Tracheal epithelial cell (primary cell): ENCODE measurements at places on chromosomes 1 and 21. TPM values are rescaled to one million over a fixed set of nuclear protein-coding genes. Genes with fewer than 3 reads are reported as not detected.

Gene VHLL
- total RNA-seq, result 0.72 TPM in 1 of 2 replicates, not detected in the other

Gene CA6
- not detected in 2 replicates for total RNA-seq

Gene LRRN2
- total RNA-seq, result not detected in 2 replicates

Gene SLC44A3
- 7.0 and 9.2 TPM in 2 replicates for total RNA-seq

Gene KISS1
- total RNA-seq, result 0.48 TPM in 1 of 2 replicates, not detected in the other

Gene ABCA4
- 0.64 and 0.72 TPM in 2 replicates for total RNA-seq

Gene S100A14
- 685 and 1,926 TPM in 2 replicates for total RNA-seq

Gene FALEC
- total RNA-seq, result not detected in 2 replicates

Gene MAN1C1
- under 0.01 and 0.64 TPM in 2 replicates for total RNA-seq

Gene SLC22A15
- 18.3 and 21.0 TPM in 2 replicates for total RNA-seq

Gene ASH1L
- total RNA-seq, result 12.0 and 21.1 TPM in 2 replicates

Gene PTPRU
- total RNA-seq, result 60.2 and 84.0 TPM in 2 replicates

Gene C21orf91
- 6.7 and 8.7 TPM in 2 replicates for total RNA-seq

Gene S1PR1
- 0.21 and 0.96 TPM in 2 replicates for total RNA-seq

Gene BRDT
- not detected in 2 replicates for total RNA-seq

Gene NPR1
- 0.48 TPM in 1 of 2 replicates, not detected in the other for total RNA-seq

Gene GBP2
- 1.3 and 22.7 TPM in 2 replicates for total RNA-seq

Gene F3
- 246 and 791 TPM in 2 replicates for total RNA-seq

Gene CD1E
- total RNA-seq, result not detected in 2 replicates

Gene KCNJ10
- total RNA-seq, result not detected in 2 replicates

Gene KDM5B
- total RNA-seq, result 94.4 and 113 TPM in 2 replicates

Gene B3GALT2
- not detected in 2 replicates for total RNA-seq

Gene CNKSR1
- total RNA-seq, result 14.7 and 23.9 TPM in 2 replicates

Gene ZNF593OS
- total RNA-seq, result not detected in 2 replicates

Gene CYP4Z1
- total RNA-seq, result not detected in 2 replicates
